ENCODE measurements at places on chromosomes 3 and 15.

- no peak for DNase-seq
Observed at GRCh38 chr15:55484917-55485672, 22.9 kb downstream of the DNAAF4 start.

DNA sequence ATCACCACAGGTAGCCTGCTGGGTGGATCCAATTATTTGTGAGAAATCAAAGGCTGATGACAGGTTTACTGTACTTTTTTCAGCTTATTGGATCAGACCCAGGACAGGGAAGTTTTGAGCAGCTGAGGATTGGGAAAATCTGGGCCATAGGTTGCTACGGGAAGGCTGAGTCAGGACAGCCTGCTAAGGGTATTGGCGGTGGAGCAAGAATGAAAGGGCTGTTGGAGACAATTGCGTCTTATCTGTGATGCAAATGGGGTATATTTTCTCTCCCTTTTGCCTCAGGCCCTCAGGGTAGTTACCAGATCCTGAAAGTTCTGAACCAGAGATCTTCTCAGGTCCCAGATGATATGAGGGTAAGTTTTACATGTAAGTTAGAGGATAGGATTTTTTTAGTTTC is 317.7 kb downstream of the EDEM1 start:
- DNase-seq: no peak

GRCh38 chr3:122067588-122068240 is 12.6 kb downstream of the CD86 start:
- DNase-seq: no peak

GRCh38 chr3:13700889-13701288 is 152.0 kb downstream of the FBLN2 start:
- DNase-seq: no peak

DNA sequence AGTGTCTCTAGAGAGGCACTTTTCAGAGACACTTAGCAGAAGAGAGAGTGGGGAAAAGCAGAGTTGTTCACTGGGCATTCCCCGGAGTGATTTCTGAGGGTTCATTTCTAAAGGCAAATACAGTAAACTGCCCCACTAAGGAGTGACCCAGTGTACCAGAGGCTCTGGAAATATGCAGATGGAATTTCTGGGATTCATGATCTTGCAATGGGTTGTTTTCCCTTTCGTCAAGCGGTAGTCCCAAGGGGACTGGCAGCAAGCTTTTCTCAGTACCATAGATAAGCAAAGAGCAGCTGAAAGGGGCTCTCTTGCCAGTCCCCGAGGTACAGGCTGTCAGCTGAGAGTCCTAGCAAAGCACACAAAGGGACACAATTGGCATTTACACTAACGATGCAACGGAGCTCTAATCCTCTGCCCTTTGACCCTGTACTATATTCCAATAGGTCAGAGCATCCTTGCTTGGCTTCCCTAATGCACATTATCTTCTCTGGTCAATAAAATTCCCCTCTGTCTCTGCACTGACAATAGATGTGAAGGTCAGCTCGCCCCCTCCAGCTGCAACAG is 155.6 kb downstream of the SEMA6D start:
- no peak for DNase-seq

DNA sequence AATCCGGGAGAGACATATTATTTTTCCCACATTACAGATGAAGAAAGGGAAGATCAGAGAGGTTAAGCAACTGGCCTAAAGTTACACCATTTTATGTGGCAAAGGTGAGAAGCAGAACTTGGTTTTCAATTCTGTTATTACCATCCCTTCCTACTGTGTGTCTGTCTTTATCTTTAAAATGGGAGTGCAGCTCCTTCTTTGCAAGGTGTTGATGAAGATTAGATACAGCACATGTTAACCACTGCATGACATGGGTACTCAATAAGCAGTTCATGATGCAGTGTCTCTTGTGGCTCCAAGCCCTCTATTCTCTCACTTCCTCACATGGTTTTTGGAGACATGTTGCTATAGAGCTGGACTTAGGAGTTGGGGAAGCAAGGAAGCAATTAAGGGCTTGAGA is 23.1 kb upstream of the TBC1D21 start:
- DNase-seq: no peak

DNA sequence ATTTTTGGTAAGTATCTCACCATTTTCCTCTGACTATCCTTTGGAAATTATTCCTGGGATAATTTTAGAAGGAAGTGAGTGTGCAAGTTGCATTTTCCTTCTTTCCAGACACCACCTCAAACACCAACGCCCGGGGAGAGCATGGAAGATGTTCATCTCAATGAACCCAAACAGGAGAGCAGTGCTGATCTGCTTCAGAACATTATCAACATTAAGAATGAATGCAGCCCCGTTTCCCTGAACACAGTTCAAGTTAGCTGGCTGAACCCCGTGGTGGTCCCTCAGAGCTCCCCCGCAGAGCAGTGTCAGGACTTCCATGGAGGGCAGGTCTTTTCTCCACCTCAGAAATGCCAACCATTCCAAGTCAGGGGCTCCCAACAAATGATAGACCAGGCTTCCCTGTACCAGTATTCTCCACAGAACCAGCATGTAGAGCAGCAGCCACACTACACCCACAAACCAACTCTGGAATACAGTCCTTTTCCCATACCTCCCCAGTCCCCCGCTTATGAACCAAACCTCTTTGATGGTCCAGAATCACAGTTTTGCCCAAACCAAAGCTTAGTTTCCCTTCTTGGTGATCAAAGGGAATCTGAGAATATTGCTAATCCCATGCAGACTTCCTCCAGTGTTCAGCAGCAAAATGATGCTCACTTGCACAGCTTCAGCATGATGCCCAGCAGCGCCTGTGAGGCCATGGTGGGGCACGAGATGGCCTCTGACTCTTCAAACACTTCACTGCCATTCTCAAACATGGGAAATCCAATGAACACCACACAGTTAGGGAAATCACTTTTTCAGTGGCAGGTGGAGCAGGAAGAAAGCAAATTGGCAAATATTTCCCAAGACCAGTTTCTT is 3.9 kb downstream of the NFKBIZ start:
- no peak for DNase-seq

DNA sequence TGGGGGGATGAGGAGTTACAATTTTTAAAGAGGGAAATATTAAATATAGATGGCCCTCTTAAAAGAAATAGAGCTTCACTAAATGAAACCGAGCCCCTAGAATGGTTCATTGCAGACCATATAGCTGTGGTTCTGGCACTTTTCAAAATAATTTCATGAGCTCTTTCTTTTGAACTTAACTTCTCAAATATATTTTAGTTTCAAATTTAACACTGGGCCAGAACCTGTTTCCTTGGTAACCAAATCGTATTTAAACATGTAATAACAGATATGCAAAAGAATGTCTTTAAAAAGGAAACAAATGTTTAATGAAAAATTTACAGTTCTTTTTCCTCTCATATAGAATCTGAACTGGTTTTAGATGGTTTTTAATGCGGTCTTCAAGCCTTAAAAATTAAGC is 20.1 kb downstream of the ZBTB38 start:
- no peak for DNase-seq

- DNase-seq: no peak
Observed at GRCh38 chr15:63488398-63488960, 15.9 kb upstream of the USP3 start.

GRCh38 chr3:86867982-86868381 is 123.0 kb downstream of the VGLL3 start:
- DNase-seq: no peak

DNA sequence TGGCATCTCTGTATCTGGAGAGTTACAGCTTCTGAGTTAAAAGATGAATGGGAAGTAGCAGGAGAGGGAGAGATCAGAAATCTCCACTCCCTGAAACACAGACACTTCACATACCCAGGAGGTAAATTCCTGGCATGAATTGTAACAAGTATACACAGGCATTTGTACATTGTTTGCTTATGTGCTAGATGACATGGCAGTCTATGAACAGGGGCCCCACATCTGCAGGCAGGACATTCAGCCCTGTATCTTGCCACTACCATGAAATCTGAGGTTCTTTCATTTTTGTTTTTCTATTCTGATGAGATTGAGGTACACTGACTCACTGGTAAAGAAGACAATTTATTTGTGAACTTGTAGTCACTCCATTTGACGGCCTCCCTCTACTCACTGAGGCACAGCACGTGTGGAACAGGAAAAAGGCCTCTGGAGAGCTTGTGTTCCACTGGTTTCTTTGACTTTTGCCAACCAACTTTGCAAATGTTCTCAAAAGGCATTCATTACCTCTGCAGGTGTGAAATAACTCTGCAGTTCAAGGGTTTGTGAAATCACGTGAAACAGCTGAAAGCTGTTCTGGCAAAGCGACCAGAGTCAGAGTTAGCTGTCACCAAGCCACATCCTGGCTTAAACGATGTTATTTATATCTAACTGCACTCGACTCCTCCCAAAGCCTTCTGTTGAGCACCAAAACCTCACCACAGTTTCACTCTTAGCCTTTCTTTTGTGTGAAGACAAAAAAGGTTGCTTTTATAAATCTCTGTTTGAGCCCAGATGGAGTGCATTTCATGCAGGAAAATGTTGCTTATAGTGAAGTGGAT is 401.3 kb upstream of the CFAP20DC start:
- peak; percentile 34 for DNase-seq

- no peak for DNase-seq
Observed at GRCh38 chr3:47579875-47580274, 1.2 kb upstream of the CSPG5 start.

GRCh38 chr3:13002398-13003124 is 70.7 kb downstream of the IQSEC1 start:
- DNase-seq: no peak

GRCh38 chr15:42499858-42500609 is 4.6 kb downstream of the SNAP23 start:
- no peak for DNase-seq

- DNase-seq: no peak
Observed at GRCh38 chr3:54538346-54538745, 389.5 kb downstream of the LRTM1 start.

DNA sequence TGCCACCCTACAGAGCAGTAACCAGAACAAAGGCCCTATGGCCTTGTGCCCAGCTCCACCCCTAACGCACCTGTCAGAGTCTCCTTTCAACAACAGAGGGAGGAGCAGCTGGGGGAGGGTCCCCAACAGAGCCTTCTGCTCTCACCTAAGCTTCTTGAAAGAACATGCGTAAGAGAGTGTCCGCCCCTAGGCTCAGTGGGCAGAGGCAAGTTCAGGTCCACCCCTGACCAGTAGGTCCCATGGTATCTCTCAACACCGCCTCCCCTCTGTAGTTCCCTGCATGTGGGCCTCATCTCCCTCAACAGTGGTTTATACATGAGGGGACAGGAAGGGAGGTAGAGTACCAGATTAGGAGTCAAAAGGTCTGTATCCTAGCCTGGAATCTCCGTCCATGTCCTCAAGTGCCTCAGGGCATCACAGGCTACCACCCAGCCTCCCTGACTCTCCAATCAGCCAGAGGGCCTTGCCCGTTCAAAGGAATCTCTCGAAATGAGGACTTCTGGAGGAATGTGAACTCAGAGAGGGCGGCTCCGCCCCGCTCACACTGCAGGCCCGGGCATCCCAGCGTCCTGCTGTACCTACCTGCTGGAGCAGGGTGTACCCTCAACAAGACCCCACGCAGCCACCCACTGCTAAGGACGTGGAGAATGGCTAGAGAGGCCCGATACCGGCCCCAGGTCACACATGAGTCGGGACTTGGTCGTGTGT is 680 bp downstream of the POC1A start:
- DNase-seq: peak; percentile 9

DNA sequence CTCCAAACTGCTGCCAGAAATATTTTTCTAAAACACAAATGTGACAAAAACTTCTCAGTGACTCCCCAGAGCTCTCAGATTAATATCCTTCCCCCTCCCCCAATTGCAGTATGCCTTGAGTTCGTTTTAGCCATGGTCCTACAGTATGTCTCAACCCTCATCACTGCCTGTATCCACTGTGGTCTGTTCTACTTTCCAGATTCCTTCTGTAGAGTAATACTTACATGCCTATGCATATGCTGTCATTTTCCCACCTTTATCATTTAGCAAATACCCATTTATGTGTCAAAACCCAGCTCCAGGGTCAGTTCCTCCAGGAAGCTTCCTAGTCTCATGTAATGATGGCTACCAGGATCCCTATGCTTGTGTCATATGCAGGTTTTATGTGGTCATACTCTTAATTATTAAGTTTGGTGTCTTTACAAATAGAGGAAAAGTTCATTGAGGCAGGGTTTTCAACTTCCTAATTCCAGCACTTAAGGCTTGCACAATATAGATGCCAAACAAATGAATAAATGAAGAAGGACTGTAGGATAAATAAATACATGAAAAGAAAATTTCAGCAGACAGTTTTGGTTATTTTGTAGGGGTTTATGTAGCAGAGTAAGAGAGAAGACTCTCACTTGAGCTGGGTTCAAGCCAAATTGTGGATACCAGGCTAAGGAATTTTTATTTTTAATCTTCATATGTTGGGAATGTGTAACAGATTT is 170.8 kb downstream of the ALCAM start:
- no peak for DNase-seq

- DNase-seq: no peak
Observed at GRCh38 chr15:74828835-74829234, 2.4 kb downstream of the CPLX3 start.

- no peak for DNase-seq
Observed at GRCh38 chr15:90989040-90989768, 5.1 kb downstream of the PRC1 start.

- DNase-seq: peak; percentile 66
Observed at GRCh38 chr3:73784686-73785392, 160.1 kb upstream of the PDZRN3 start.

DNA sequence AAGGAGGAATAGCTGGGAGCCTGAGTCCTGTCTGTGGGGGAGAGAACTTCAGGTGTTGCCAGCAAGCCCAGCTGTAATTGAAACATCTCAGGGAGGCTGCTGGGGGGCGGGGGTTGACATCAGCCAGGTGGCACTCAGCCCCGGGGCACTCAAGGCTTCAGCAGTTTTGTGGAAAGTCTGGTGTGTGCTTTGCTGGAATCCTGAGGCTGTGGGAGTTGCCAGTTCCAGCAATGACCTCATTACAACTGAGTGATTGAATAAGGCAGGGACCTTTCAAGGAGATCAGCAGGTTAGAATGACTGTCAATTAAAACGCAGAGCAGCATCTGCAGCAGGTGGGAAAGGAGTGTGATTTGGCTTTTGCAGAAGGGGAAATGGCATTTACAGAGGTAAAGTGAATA is 75.7 kb downstream of the FAM43A start:
- no peak for DNase-seq

GRCh38 chr15:94780166-94780565 is 548.8 kb downstream of the MCTP2 start:
- DNase-seq: no peak

All from RCC 7860 (cell line).